ENCODE measurements at places on chromosomes 3 and 15. TPM values are rescaled to one million over a fixed set of nuclear protein-coding genes. Genes with fewer than 3 reads are reported as not detected.

DNA sequence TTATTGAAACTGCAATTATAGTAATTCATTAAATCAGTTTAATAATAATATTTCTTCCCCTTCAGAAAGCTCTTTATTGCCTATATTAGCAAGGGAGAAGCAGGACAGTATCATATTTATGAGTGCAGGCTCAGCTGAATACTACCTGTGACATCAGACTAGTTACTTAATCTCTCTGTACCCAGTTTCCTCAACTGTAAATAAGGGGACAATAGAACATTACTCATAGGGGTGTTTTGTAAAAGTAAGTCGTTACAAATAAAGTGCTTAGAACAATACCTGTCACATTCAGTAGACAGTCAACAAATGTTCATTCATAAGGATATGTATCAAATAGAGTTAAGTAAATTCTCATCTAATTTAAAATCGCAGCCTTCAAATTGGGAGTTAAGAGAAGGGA is 12.1 kb upstream of the VPS39 start:
- no peaks in the 10 kb centered on the region for H3K27me3 ChIP-seq
- peaks cover 5% of the 10 kb centered on the region for H3K4me1 ChIP-seq
- DNase-seq, result no peak
- no peak overlapping the region for H3K4me3 ChIP-seq

- no peaks in the 10 kb centered on the region for H3K36me3 ChIP-seq
- no peak for DNase-seq
- peaks cover 35% of the 10 kb centered on the region for H3K4me1 ChIP-seq
Observed at GRCh38 chr15:31402003-31402402, 75.4 kb downstream of the KLF13 start.

DNA sequence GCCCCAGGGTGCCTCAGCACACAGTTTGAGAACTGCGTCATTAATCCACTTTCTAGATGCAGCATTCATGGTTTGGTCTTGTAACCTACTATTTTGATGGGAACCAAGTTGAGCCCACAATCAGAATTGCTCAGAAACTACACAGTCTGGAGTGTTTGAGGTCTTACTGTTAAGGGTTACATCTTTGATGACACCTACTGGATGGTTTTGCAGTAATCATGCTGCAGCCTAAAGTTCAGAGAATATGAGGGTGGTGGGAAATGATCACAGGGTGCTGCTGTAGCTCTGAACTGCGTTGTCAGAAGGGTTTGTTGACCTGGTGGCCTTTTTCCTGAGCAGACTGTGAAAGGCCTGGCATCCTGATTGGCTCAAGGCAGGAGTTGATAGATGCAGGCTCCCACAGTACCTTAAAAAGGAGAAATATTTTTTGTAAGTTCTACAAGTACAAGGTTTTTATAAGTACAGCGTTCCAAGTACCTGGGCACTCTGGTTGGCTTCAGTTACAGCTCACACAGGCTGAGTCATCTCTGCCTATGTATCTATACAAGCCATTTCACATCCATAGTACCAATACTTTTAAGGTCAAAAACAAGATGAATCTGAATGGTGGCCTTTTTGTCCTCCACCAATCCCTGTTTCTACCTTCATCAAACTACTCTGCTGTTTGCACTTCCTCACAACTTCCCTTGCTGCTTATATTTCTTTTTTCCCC is 60.5 kb upstream of the ACKR4 start:
- H3K27ac ChIP-seq, result no peak overlapping the region
- no peaks in the 10 kb centered on the region for H3K4me1 ChIP-seq
- no peak for DNase-seq
- no peak overlapping the region for H3K4me3 ChIP-seq

DNA sequence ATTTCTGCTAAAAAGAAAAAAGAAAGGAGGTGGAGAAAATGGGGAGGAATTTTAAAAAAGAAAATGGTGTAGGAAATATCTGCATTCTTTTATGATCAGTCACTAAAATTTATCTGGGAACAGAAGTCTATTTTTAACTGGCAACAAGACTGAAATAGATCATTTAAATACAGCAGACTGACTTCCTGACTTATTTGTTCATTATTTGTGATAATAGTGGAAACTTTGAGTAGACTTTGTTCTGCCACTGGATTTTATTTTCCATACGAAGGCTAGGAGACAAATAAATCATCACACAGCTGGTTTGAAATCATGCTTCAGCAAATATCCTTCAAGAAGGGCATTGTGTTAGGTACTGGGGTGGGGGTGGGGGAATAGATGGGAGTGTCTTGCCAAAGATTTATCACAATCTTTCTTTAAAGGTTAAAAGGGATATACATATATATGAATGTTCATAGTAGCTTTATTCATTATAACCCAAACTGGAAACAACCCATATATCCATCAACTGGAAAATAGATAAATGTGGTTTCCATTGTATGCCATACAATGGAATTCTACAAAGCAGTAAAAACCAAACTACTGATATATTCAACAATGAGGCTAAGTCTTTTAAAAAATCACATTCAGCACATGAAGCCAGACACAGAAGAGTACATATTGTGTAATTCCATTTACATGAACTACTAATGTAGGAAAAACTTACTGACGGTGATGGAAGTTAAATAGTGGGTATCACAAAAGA is 4.7 kb upstream of the CLASP2 start:
- no peak overlapping the region for H3K4me3 ChIP-seq
- H3K36me3 ChIP-seq, result no peaks in the 10 kb centered on the region
- no peaks in the 10 kb centered on the region for H3K27me3 ChIP-seq
- no peak overlapping the region for H3K27ac ChIP-seq
- H3K4me1 ChIP-seq, result peaks cover 8% of the 10 kb centered on the region

DNA sequence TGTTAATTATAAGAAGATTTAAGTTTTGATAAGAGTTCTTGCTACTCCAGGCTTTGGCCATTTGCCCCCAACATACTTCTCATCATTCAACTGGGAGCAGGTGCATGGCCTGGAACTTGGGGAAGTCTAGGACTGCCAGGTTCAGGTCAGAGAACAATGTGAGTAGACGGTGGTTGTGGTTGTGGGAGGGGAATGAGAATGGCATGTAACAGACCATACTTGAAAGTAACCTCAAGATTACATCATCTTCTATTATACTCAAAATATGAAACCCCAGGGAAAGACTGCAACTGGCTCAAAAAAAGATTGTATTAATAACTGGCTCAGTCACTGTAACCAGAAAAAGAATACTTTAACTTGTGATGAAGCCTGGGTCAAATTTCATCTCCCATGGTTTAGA is 364.9 kb upstream of the DPPA4 start:
- H3K4me3 ChIP-seq, result no peak overlapping the region
- no peak for DNase-seq
- H3K27ac ChIP-seq, result no peak overlapping the region
- no peaks in the 10 kb centered on the region for H3K4me1 ChIP-seq

GRCh38 chr15:65884511-65884910 is 15.2 kb downstream of the RAB11A start:
- H3K27me3 ChIP-seq, result no peaks in the 10 kb centered on the region
- peaks cover 45% of the 10 kb centered on the region for H3K36me3 ChIP-seq
- H3K27ac ChIP-seq, result no peak overlapping the region

GRCh38 chr3:160200353-160200752 is 24.9 kb upstream of the C3orf80 start:
- no peaks in the 10 kb centered on the region for H3K4me1 ChIP-seq
- H3K4me3 ChIP-seq, result no peak overlapping the region
- H3K27me3 ChIP-seq, result no peaks in the 10 kb centered on the region
- no peak overlapping the region for H3K27ac ChIP-seq

GRCh38 chr15:67228286-67228685 is 26.2 kb downstream of the AAGAB start:
- H3K27me3 ChIP-seq, result no peaks in the 10 kb centered on the region
- no peak for DNase-seq
- H3K27ac ChIP-seq, result no peak overlapping the region
- no peaks in the 10 kb centered on the region for H3K4me1 ChIP-seq
- no peak overlapping the region for H3K4me3 ChIP-seq

GRCh38 chr15:63065262-63066221 is 23.0 kb downstream of the TPM1 start:
- no peaks in the 10 kb centered on the region for H3K27me3 ChIP-seq
- H3K36me3 ChIP-seq, result peaks cover 61% of the 10 kb centered on the region
- no peak for DNase-seq

DNA sequence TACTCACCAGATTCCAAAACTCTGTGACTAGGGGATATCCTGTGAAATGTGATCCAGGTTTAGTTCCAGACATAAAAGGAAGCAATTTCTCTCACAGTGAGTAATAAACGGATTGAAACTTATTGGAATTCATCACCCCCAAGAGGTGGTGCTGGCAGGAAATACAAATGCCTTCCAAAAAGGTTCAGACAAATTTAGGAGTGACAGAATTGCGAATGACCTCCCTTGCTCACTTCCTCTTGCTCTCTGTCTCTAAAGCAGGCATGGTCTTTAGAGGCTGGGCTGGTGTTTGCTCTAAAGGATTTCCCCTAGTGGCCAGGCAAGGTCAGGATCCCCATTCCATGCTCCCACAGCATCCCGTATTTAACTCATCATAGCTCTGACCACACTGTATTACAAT is 449.4 kb upstream of the PPP2R3A start:
- no peak overlapping the region for H3K4me3 ChIP-seq
- H3K27ac ChIP-seq, result no peak overlapping the region
- H3K36me3 ChIP-seq, result no peaks in the 10 kb centered on the region
- no peaks in the 10 kb centered on the region for H3K27me3 ChIP-seq

- no peaks in the 10 kb centered on the region for H3K36me3 ChIP-seq
- no peak overlapping the region for H3K4me3 ChIP-seq
- no peak for DNase-seq
- no peak overlapping the region for H3K27ac ChIP-seq
- no peaks in the 10 kb centered on the region for H3K4me1 ChIP-seq
Observed at GRCh38 chr15:99396375-99396774, 145.1 kb downstream of the LRRC28 start.

Gene GJD2
- not detected for total RNA-seq

Gene KLHL40
- total RNA-seq, result not detected

Gene FBN1
- total RNA-seq, result 102 TPM

Gene ZBTB47
- 47.9 TPM for total RNA-seq

Gene DOCK3
- 0.98 TPM for total RNA-seq

Gene DCP1A
- total RNA-seq, result 32.9 TPM

Measured in vagina (tissue), 2 donors.